ENCODE measurements at places on chromosomes 2 and 18.

DNA sequence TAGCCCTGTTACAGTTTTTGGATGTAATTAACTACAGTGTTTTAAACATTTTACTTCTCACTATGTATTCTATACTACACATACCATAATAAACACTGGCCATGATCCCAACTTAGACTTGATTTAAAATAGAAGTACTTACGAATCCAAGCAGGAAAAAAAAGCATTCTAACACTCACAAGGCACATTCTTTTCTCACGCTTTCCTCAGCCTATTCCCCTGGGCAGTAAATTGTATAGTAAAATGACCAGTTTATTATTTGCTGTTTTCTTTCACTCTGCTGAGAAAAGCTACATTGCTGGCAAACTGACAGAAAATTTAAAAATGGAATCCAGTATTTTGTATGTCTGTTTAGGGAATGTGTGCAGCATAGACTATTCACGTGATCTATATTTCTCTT lies 2.8 kb upstream of the TANC1 start:
- DNase-seq = no peak

- DNase-seq = peak; percentile 56
These were observed 239.8 kb downstream of the HAUS1 start for GRCh38 chr18:46343931-46344372.

GRCh38 chr2:16546128-16546754 lies 119.4 kb downstream of the CYRIA start:
- DNase-seq = no peak

GRCh38 chr2:187709065-187709464 lies 154.8 kb upstream of the TFPI start:
- no peak for DNase-seq

DNA sequence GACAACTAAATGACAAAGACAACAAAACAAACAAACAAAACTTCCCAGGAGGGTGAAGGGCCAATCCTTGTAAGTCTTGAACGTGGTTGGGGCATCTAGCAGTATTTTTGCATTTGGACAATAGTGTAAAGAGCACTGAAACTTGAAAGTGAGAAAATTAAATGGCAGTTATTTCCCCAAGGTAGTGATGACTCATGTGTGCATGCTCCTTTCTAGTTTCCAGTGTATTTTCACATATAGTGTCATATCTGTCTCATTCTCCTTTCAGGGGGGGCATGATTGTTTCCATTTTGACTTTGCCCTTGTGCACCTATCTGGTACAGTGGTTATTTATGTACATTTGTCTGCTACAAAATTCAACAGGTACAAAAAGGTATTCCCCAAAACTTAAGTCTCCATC lies 39.5 kb downstream of the CERS6 start:
- DNase-seq = no peak

DNA sequence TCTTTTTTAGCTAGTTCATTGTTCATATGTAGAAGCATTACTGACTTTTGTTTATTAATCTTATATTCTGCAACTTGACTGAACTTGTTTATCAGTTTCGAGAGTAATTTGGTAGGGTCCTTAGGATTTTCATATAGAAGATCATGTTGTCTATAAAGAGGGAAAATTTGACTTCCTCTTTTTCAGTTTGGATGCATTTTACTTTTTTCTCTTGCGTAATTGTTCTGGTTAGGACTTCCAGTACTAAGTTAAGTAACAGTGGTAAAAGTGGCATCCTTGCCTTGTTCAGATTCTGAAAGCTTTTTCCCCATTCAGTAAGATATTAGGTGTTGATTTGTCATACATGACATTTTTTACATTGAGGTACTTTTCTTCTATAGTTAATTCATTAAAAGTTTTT lies 726.0 kb downstream of the KCNJ3 start:
- no peak for DNase-seq

GRCh38 chr2:33213648-33214047 lies 262.8 kb upstream of the RASGRP3 start:
- DNase-seq = no peak

GRCh38 chr18:8951491-8951890 lies 151.0 kb upstream of the NDUFV2 start:
- no peak for DNase-seq

GRCh38 chr2:46257476-46257875 lies 39.7 kb upstream of the EPAS1 start:
- no peak for DNase-seq
